ENCODE measurements at places on chromosomes 4 and X. TPM values are rescaled to one million over a fixed set of nuclear protein-coding genes. Genes with fewer than 3 reads are reported as not detected.

GRCh38 chr4:147809211-147809610, 77.3 kb downstream of the ARHGAP10 start:
- DNase-seq, result no peak

GRCh38 chrX:5449323-5449722, 779.3 kb downstream of the NLGN4X start:
- DNase-seq, result no peak

The NAP1L5 gene
- total RNA-seq, result 2.9 TPM

- DNase-seq, result no peak
Measured at GRCh38 chr4:1235381-1236102, 13.4 kb downstream of the CTBP1 start.

- no peak for DNase-seq
Measured at GRCh38 chr4:156779042-156779441, 192.6 kb downstream of the PDGFC start.

DNA sequence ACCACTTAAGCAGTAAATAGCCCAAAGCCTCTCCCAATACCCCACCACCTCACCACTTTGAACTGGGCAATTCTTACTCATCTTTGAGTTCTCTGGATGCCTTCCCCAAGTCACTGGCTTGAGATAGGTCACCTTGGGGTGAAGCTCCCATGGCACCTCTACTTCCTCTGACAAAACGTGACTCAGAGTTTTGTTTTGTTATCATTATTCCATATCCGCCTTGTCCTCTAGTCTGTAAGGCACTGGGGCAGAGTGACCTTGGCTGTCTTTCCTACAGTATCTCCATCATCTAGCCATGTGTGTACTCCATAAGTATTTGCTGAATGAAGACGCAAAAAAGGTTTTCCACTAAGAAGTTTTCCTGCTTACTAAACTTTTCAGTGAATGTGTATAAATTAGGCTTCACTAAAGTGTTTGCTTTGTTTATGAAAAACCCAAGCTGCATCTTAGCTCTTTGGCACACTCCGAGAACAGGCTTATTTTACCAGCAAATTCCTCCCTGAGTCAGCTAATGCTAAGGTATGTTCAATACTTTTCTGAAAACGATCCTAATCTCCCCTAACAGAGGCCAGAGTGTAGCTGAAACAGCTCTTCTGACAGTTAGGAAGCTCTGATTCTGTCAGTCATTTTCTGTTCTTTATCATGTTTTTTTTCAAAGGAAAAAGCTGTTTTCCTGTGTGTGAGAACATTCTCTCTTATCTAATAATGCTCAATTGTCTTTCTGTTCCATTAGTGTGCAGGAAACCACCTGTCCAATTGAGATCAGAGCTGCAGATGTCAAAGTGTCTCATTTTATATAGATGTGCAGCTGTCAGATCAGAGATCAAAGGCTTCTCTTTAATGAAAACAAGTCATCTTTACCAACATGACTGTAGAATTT, 30.2 kb upstream of the TSPAN5 start:
- no peak for DNase-seq

- no peak for DNase-seq
Measured at GRCh38 chr4:35939751-35940150, 304.6 kb downstream of the ARAP2 start.

The NAT8L gene
- total RNA-seq, result 0.31 TPM

The SCML2 gene
- total RNA-seq, result 1.9 TPM

DNA sequence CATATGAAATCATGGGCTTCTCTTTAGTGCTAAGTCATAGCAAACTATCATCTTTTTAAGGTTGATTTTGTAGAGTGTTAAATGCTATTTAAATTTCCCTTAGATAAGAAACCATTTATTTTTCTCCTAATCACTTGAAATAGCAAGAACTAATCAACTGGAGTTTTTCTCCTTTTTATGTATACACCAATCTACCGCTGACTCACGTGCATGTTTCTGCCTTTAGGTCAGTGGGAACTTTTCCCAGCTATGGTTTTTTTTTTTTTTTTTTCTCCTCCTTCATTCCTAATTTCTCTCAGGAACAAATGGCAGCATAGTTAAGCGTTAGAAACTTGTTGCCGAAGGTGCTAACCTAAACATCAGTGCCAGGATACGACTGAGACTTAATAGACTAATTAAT, 176.4 kb downstream of the BMPR1B start:
- DNase-seq, result no peak

GRCh38 chr4:106864231-106864630, 171.9 kb downstream of the DKK2 start:
- no peak for DNase-seq
